ENCODE measurements at places on chromosomes 11 and 22. TPM values are rescaled to one million over a fixed set of nuclear protein-coding genes. Genes with fewer than 3 reads are reported as not detected.

- no peak for DNase-seq
- peaks cover 42% of the 10 kb centered on the region for H3K27me3 ChIP-seq
- H3K36me3 ChIP-seq: peaks cover 2% of the 10 kb centered on the region
- H3K4me1 ChIP-seq: peaks cover 12% of the 10 kb centered on the region
- peak overlapping the region; percentile 39 for H3K27ac ChIP-seq
- H3K4me3 ChIP-seq: no peak overlapping the region
These were observed 87.2 kb upstream of the VPREB1 start for GRCh38 chr22:22157348-22157725.

GRCh38 chr11:5291207-5291838 is 10.4 kb downstream of the OR51B4 start:
- H3K36me3 ChIP-seq: no peaks in the 10 kb centered on the region
- H3K4me1 ChIP-seq: no peaks in the 10 kb centered on the region
- no peak overlapping the region for H3K27ac ChIP-seq
- H3K4me3 ChIP-seq: no peak overlapping the region
- no peak for DNase-seq
- H3K27me3 ChIP-seq: peaks cover 1% of the 10 kb centered on the region

Gene ARRB1
- total RNA-seq: 39.6 TPM

Gene CD3G
- total RNA-seq: 170 TPM

Gene RASGRP2
- total RNA-seq: 464 TPM
